Epithelial cell of proximal tubule (primary cell): ENCODE measurements at places on chromosomes 13 and 19.

GRCh38 chr19:48608798-48609263 lies 2.3 kb downstream of the SPACA4 start:
- DNase-seq, result no peak

GRCh38 chr13:59690857-59691500 lies 472.7 kb downstream of the DIAPH3 start:
- no peak for DNase-seq

DNA sequence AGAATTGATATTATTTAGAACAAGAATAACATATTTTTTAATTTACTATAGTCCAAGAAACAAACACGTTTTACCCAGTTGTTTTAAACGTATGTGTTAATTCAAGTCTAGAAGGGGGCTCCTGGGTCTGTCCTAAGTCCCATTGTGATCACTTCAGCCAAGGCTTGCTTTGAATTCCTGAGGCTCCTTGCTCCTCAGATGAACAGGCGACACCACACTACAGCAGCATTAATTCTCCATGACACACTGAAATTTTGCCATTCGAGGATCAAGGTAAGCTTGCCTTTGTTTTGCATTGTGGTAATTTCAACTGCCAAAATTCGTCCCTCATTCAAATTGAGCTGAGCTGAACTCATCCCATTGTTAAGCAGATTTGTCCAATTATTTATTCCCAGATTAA lies 1442.6 kb downstream of the SLITRK5 start:
- no peak for DNase-seq

DNA sequence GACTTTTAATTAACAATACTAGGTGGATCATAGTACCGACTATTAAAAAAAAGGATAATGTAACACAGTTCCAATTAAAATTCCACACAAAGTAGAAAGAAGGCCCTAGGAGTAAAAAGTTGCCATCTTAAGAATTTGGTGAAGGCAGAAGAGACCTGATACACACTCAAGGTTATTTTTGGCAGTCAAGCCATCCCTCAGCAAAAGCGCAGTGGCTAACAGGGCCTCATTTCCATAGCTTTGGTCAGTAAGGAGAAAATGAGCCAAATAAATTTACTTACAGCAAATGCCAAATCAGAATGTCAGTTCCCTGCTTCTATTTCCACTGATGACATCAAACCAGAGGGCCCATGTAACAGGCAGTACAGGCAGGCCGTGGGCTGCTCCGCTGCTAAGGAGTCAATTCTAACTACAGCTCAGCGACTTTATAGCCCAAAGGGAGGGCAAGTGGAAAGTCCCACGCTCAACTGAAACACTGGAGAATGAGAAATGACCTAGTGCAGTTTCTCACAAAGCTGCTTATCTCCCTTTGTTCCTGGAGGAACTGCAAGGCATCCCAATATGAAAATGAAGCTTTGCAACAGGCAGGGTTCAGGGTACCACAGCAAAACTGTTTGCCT lies 6.3 kb downstream of the ARGLU1 start:
- no peak for DNase-seq

DNA sequence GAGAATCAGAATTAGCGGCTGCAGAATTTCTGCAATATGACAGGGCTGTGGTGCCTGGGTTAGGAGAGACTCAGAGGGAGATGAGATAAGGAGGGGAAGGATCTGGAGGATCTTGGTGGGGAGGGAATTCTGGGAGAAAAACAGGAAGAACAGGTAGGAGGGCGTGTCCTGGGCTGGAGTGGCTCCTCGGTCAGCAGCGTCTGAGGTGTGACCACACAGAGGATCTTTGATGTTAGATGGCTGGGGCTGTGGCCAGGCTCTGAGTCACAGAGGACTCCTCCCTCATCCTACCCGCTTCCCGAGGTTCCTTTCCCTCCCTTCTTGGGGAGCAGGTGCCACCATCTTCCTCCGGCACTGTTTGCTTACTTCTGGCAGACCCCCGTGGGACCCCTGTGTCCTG lies 6.4 kb upstream of the KLK6 start:
- no peak for DNase-seq

- DNase-seq, result no peak
Measured at GRCh38 chr19:50795664-50796073, 5.5 kb downstream of the ACP4 start.

GRCh38 chr19:46756544-46756888 lies 10.3 kb upstream of the STRN4 start:
- DNase-seq, result no peak

- DNase-seq, result no peak
Measured at GRCh38 chr13:23980160-23980551, 82.9 kb upstream of the C1QTNF9B start.

DNA sequence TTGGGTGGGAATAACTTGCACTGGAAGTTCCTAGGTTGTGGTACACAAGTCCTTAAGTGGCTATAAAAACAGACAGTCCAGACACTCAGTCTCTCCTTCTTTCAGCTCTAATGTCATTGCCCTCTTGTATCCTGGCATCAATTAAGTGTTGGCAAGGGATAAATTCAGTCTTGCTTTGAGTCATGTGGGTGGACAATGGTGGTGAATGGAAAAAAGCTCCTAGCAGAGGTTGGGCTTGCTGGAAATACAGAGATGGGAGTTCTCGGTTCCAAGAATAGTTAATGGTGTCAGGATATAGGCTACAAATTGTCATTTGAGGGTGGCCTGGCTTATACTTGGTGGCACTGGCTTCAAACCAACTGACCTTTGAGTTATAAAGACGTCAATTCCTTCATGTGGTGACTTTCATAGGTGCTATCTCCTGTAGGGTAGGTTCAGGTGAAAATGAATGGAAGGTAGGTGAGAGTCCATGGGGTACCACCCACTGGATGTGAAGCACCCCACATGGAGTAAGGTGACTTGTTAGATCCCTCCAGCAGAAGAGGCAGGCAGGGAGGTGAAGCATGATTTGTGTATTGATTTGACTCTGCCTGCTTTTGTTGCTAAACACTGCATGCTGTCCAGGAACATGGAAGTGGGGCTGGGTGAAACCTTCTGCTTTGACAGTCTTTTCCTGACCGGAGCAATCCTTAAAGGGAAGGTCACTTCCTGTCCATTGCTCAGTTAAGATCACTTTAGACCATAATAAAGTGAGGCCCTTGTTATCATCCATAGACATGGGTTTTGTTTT lies 102.0 kb downstream of the LACC1 start:
- DNase-seq, result no peak

GRCh38 chr19:41225238-41226052 lies 6.4 kb downstream of the AXL start:
- peak; percentile 90 for DNase-seq

- DNase-seq, result no peak
Measured at GRCh38 chr19:18999016-18999758, 34.1 kb downstream of the SUGP2 start.

GRCh38 chr19:40320558-40320935 lies 27.6 kb downstream of the C19orf47 start:
- no peak for DNase-seq
